ENCODE measurements at places on chromosomes 5 and 9.

- DNase-seq: no peak
Measured at GRCh38 chr9:78510035-78510434, 213.1 kb downstream of the PSAT1 start.

DNA sequence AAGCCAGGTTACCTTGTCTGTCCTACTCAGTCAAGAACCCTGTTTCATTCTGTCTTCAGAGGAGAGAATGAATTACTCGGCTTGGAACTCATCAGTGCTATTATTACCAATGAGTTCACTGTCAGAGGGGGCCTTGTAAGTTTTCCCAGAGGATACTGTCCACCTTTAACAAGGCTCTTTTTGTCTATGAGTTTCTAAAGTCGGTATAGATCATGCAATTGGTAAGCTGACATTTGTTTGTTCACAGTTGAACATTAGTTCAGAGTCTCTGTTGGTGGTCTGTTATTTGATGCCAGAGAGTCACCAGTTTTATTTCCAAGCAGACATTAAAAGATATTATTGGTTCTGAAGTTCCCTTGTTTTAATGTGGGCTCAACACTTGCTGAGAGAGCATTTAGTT, 58.1 kb upstream of the DHFR start:
- DNase-seq: no peak

- DNase-seq: no peak
Measured at GRCh38 chr5:138448070-138448469, 9.2 kb downstream of the REEP2 start.

DNA sequence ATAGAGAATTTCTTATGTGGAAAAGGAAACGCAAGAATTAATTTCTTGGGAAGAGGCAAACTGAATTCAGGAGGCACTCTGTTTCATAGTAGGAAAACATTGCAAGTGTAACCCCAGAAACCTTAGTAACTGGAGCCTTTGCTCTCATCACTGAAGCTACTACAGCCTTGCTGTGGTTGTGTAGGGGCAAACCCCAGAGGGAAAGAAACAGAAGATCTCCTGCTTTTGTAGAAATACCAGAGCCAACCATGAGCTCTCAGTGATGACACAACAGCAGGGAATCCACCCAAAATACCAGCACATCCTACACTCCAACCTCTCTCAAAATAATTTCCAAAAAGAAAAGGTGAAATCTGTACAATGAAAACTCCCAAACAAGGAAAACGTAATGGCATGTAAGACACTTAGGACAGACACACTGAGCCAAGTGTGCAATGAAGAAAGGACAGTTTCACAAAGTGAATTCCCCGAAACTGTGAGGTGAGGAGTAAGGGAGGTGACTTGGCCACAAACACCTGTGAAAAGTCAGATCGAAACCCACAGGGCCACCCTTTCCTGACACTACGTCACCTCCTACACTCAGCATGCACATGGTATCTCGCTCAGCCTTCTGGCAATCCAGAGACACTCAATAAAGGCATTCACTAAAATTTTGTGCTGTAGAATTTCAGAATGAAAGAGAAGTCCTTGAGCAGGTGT, 8.5 kb upstream of the ACSL6 start:
- peak; percentile 31 for DNase-seq

DNA sequence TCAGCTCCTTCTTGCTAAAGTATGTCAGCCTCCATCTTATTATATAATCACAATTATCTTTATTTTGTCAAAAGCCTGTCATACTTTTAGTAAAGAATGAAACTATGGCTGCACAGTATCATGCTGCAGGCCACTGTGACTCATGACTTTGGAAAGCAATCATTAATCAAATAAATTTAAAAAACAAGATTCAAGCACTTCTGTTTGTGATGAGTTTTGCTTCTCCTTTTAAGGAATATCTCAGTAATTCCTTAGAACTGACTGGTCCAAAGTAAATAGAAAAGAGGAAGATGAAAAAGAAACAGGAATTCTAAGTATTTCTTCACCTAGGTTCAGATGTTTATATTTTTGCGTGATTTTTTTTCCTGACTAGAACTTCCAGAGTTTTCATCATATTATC, 83.1 kb downstream of the EDIL3 start:
- DNase-seq: no peak

DNA sequence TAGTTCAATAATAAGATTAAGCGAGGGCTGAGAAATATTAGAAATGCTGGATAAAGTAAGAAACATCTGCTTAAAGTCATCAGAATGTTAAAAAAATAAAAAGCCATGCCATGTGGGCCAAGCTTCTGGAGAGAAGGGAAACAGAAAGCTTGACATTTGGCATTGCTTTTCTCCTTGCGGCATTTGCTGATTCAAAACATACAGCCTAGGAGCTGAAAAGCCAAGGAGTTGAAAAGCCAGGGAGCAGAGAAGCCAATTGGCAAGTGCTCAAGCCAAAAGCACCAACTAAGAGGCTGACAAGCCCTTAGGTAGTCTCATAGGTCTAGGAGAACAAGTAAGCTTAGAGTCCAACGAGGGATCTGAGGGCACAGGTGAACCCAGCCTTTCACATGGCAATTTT, 754.3 kb downstream of the TLE4 start:
- no peak for DNase-seq

DNA sequence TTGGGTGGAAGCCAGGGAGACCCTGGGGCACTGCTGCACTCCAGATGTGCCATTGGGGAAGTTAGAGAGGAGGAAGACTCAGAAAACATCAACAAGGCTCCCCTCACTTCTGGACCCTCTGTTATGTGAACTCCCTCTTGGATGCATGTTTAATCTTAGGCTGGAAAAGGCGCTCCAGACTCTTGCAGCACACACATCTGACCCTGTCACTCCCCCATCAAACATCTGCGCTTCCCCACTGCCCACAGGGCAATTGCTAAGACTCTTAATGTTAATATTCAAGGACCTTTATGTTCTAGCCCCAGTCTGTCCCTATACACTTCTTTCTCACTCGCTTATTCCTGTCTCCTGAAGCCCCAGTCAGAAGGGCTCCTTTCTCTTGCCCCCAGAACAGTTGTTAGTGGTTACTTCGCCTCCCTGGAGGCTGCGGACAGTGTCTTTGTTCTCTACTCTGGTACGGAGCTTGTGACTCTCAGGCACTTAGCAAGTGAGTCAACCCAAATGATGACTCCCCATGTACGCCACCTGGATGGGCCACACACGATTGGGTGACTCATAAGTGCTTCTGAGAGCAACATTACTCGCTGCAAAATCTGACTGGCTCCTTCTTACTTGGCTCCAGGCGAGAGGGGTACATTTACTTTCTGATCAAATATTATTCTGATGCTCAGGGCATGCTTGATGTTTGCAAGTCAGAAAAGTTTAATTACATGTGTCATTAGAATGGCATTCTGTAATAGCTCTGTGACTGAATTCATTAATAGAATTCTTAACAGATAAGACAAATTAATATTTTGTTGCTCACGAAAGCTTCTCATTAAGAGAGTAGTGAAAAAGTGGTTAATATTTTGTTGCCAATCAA, 193.6 kb downstream of the HSPA4 start:
- DNase-seq: no peak

- no peak for DNase-seq
Measured at GRCh38 chr9:121499427-121500164, at the start of gene GGTA1. Gene GGTA1, minus strand, starts transcription at chr9:121499844. Its CDS starts 31,922 bp downstream, at chr9:121467922.

DNA sequence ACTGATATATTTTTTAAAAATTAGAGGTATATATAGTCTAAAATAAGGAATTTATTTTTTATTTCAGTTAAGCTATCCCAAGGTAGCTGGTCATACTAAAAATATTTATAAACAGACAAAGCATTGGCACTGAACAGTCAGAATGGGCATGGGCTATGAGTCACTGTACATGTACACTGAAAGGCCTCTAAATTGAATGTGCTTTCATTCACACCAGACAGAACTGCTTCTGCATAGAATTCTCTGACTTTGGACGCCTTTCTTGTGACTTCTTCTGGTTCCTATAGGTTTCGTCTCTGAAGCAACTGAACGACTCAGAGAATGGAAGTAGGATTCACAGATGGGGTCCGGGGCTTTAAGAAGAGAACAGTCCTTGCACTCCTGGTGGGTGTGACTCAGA, 394.8 kb upstream of the MEF2C start:
- no peak for DNase-seq

- no peak for DNase-seq
Measured at GRCh38 chr5:148372166-148372725, 11.5 kb upstream of the FBXO38 start.

- no peak for DNase-seq
Measured at GRCh38 chr9:92488681-92489550, 6.6 kb upstream of the ASPN start.

DNA sequence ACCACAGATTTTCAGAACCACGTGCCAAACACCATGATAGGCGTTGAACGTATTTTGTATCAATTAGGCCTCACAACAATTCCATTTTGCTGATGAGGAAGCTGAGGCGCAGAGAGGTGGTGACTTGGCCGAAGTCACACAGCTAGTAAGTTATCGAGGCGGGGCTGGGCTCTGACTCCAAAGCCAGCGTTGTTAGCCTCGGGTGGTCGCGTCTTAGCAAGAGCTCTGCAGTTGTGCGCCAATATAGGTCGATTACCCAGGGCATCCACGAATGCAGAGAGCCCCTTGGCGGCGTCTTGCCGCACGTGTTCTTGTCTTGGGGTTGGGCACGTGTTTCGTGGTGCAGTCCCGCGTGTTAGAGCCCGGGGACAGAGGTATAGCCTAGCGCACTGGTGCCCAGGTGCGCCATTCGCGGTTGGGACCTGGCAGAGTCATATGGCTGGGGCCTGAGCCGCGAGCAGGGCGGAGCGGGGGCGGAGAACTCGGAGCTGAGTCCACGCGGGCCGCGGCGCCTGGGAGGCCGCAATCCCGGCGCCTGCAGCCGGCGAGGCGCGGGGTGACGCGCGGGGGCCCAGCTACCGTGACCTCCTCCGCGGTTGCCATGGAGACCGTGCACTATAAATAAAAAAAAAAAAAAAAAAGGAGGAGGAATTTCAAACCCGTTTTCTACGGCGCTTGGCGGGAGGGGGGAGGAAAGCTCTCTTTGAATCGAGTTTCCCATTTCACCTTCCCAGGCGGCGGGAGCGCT, 62.3 kb downstream of the CXXC5 start:
- DNase-seq: peak; percentile 24

- no peak for DNase-seq
Measured at GRCh38 chr9:4792054-4792571, 631 bp upstream of the RCL1 start.

GRCh38 chr5:82384034-82384750, 106.0 kb upstream of the RPS23 start:
- no peak for DNase-seq

DNA sequence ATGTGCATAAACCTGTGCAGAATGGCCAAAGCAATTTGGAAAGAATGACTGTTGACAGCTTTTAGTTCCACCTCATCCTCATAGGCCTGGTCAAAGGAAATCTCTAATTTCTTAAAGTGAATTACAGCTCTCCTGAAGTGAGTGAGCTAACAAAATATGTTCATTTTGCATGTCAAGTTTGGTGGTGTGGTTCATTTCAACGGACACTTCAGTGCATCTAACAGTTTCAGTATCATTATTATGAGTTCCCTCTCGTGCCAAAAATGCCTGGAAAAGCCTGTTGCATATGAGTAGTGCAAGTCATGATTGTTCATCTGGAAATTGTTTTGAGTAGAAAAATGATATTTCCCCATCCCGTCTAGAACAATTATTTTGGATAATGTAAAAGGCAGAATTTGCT, 53.2 kb upstream of the HMHB1 start:
- DNase-seq: no peak

DNA sequence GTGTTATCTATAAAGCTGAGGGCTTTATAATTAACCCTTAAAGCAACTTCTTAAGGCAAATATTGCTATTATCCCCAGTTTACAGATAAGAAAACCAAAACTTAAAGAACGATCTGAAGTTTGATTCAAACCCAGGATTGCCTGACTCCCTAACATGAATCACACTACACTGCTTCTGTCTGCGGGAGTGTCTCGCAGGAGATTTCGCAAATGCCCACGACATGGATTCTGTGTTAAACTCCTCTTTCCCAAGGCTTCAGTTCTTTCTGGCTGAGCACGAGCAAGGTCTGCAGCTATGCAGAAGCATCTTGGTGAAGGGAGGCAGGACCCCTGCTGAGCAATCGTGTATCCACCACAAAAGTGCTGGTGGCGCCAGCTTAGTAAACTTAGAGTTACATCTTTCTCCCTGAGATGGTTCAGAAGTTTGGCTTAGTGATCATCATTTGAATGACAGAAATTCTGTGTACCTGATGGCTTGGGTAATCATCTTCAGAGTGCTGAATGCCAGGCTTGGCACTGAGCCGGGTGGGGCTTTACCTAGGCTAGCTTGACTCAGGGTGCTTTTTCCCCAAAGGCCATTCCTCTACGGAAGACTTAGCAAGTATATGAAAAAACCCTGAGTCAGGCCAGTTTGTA, 81.4 kb upstream of the PIK3R1 start:
- DNase-seq: no peak

DNA sequence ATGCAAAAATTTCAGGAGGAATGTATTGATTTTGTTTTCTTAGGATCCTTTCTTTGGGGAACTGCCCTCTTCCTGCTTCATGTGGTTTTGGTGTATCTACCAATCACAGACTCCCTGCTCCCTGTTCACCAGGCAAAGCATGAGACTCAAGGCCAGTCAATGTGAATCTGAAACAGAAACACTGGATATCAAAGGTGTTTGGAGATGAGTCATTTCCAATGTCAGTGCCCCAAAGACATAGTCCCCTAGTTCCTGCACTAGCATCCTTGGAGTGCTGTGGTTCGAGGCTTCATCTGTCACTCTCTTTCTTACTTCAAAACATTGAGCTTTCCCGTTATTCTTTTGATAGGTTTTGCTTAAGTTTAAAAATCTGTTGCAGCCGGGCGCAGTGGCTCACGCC, 8.1 kb downstream of the PPP3R2 start:
- no peak for DNase-seq

DNA sequence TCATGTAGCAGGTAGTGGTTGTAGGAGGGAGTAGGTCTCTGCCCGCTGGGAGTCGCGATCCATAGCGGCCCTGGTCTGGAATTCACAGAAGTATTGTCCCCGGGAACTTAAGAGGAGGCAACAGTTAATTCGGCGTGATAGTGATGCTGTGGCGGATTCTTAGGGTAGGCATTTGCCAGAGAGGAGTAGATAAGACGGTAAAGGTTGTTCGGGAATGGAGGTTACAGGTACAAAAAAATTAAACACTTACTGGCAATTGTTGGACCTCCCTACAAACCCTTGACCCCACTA, 679 bp downstream of the SMC5 start:
- DNase-seq: no peak

DNA sequence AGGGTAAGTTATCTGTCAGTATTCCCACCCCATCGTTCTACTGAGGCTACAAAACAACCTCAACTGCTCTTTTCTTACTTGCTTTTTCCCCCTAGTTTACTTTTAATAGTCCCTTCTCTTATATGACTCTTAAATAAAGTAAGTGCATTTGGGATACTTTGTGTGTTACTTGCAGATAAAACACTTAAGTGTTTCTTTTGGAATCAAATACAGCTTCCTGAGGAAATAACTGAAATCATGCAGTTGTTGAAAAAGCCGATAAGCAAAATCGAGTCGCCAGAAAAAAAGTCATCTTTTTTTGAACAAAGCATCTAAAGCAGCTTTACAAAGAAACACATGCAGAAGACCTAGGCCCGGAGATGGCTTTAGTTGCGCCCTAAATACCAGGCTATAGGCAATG, 53.5 kb upstream of the EPB41L4A start:
- no peak for DNase-seq

GRCh38 chr5:147519380-147519779, 9.5 kb upstream of the DPYSL3 start:
- DNase-seq: no peak

- DNase-seq: peak; percentile 4
Measured at GRCh38 chr9:111759762-111760639, 34.7 kb downstream of the SHOC1 start.

- no peak for DNase-seq
Measured at GRCh38 chr9:113589890-113590289, 126.4 kb downstream of the RGS3 start.

GRCh38 chr5:116970318-116970717, 395.7 kb upstream of the SEMA6A start:
- no peak for DNase-seq
